ENCODE measurements at places on chromosomes 7 and 10.

GRCh38 chr7:92626281-92626809, 36.2 kb upstream of the FAM133B start:
- no peak for DNase-seq

- DNase-seq: no peak
These were observed 5.4 kb downstream of the TRDMT1 start for GRCh38 chr10:17196045-17196444.

DNA sequence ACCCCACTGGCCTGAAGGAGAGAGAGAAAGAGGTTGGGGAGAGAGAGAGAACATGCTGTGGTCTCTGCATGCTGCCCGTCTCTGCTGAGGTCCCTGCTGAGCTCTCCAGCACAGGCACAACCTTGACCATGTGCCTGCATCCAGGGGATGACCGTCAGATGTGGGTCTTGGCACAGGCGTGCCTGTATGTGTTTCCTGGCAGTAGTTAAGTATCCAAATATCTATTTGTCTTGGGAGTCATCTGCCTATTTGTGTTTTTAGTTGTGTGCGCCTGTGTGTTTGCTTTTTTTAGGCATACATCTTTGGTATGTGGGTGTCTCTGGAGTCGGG, 1.9 kb upstream of the UNC5B start:
- DNase-seq: no peak

DNA sequence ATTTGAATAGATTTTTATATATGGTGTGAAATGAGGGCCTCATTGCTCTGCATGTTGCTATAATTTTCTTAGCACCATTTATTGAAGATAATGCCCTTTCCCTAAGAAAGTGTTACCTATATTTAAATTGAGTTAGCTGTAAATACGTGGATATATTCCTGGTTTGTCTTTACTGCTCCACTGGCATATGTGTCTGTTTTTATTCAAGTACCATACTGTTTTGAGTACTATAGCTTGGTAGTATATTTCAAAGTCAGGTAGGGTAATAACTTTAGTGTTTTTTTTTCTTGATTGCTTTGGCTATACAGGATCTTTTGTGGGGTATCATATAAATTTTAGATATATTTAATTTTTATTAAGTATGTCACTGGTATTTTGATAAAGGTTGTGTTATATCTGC, 31.4 kb downstream of the ZNF273 start:
- no peak for DNase-seq

DNA sequence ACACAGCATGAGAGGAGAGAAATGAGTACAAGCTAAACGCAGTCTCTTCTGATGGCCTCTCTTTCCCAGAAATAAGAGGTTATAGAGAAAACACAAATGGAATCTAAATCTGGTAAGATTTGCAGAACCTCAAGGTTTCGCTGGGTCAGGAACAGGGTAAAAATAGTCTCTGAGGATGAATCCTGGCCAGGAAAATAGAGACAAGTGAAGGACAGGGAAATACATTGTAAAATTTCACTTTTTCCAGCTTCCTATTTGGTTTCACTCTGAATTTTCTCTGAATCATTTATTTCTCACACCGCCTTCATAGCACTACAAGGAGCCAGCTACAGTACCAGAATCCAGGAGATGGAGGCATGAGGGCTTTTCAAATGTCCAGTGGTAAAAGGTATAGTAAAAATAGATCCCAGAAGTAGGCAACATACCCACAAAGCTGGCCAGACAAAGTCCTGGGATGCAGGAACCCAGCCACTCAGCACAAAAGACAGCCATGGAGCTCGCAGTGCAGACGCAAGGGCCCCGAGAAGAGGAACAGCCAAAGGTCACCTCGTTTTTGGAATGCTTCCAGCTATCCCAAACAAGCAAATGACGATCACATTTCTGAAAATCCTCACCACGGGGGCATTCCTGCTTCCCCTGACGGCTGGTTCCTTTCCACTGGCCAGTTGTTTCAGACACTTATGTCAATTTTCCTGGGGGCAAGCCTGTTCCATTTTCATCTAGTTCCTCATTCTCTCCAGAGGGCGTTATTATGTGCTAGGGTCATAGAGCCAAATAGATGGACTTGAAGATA, 21.5 kb upstream of the IKZF1 start:
- no peak for DNase-seq

- DNase-seq: no peak
These were observed 673.7 kb downstream of the MAGI2 start for GRCh38 chr7:78779788-78780187.

GRCh38 chr10:84860855-84861254, 532.5 kb downstream of the CCSER2 start:
- no peak for DNase-seq

- no peak for DNase-seq
These were observed 98.0 kb downstream of the RALA start for GRCh38 chr7:39721345-39721744.

GRCh38 chr10:3484306-3485056, 300.5 kb downstream of the KLF6 start:
- peak; percentile 54 for DNase-seq

DNA sequence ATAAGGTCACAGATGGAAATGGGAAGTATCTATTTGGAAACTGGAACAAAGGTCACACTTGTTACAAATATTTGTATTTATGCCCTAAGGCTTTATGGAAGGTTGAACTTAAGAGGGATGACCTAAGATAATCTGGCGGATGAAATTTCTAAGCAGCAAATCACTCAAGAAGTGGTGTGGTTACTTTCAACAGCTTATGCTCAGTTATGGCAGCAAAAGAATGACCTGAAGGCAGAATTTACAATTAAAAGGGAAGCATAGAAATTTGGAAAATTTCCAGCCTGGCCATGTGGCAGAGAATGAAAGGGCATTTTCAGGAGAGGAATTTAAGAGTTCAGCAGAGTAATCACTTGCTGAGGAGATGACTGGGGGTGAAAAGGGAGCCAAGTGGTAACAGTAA, 95.8 kb upstream of the TNS3 start:
- DNase-seq: no peak

DNA sequence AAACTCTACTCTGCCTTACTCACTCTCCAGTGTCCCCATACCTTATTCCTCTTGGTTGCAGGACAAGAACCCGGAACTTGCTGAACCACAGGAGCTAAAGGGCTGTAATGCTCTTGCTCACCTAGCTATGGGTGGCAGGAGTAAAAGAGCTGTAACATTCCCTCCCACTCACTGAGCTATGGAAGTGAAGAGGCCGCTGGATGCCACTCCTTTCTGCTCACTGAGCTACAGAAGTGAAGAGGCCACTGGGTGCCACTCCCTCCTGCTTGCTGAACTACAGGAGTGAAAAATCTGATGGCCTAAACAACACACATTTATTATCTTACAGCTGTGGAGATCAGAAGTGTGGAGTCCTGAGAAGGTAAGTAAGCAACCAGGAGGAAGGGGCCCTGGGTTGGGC, 17.5 kb downstream of the MRPS24 start:
- DNase-seq: no peak

DNA sequence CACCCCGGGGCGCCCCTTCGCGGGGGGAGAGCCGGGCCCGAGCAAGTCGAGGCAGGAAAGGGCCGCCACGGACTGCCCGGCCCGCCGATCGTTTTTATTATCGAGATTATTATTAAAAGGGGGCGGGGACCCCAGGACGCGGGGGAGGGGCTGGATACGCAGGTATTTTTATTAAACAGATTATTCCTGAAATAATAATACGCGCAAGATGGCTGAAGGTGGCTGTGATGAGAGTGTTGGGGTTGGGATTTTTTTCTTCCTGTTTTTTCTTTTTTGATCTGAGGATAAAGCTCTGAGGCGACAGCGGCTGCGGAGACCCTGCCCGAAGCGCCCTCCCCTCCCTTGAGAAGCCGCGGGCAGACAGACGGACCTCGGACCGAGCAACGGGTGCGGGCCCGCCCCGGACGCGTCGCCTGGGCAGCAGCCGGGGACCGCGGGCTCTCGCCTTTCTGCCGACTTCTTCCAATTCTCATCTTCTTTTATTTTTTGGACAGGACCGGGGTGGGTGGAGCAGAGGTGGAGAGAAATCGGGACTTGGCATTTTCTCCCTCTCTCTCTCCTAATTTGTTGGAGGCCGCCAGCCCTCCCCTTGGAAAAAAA, 1.4 kb upstream of the TRIM8 start:
- peak; percentile 42 for DNase-seq

DNA sequence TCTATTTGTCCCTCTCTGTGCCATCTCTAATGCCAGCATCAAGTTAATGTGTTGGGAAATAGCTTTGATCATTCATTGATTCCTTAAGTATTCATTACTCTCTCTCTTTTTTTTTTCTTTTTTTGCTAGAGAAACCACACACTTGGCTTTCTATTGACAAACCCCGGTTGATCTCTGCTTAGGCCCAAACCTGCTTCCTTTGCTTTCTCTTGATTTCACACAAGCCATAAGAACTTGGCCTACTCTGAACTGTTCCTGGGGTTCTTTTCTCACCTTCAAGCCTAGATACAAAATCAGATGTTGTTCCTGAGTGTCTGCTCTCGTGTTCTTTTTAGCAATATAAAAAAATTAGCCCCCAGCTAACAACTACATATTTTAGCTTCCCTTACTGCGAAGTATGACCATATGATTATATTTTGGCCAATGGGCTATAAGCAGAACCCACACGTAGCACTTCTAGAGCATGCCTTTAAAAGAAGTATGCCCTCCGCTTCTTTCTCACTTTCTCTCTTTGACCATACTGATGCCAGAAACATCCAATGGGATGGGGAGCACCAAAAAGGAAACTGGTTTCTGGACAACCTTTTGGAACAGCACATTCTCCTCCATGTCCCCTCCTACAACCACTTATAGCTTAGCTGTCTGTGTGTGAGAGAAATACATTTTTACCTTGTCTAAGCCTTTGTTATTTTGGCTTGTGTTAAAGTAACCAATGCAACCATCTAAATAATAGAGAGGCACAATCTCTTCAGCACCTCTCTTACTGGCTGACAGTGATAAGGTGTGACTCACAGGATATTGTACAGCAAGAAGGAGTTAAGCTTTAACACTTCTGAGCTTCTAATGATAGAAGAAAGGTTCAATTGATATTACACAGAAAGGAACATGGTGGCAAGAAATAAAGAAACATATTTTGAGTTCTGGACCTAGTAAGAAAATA, 96.6 kb upstream of the LRRN3 start:
- no peak for DNase-seq

DNA sequence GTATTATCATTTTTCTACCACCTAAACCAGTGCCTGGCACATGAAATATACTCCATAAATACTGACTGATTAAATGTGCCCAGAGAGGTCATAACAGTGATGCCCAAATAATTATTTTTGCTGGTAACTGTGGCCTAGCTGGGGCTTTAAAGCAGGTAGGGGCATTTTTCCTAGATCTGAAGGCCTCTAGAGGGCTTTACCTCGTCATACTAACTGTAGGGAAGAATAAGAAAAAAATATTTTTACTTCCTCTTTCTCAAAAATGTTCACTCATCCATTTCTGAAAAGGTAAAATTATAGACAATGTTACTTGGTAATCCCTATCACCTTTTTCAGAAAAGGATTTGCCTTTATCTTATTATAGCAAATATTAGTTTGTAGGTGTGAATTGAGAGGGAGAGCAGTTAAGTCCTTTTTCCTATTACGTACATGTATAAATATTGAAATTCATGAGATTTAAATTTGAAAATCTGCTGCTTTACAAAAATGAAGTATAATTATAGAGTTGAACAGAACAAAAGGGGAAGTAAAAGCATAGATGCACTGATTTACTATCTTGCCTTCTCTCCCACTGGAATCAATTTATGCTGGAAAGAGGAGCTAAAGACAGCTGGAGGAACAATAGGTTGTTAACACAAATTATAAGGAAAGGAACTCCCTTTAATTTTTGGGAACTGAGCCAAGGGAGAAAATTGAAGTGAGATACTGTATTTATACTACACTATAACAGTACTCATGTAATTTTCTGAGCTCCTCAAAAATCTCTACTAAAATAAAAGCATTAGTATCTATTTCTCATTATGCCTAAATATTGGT, 71.5 kb upstream of the NOBOX start:
- no peak for DNase-seq

DNA sequence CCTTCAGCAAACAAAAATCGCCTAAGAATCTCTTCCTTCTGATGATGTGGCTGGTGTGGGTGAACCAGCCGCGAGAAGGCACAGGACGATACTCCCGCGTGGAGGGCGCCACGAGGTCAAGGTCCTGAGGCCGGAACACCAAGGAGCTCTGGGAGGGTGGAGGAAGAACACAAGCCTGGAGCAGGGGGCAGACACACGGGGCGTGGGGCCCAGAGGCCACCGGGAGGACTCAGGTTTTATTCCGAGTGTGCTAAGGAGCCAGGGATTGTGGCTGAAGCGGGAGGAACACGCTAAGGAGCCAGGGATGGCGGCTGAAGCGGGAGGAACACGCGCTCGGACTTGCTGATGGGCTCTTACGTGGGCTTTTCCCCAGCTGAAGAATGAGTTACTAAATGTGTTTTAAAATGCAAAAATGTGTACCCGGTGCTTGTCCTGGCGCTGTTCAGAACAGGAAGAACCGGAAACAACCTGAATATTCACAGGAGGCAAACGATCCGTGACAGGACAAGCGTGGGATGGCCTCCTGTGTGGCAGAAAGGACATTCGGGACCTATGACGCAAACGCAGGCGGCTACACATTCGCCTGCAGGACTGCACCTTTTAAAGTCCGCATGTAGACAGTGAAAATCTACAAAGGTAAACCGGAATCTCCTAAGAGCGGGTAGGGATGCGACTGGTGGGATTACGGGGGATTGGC, 64.0 kb downstream of the MAD1L1 start:
- no peak for DNase-seq

GRCh38 chr7:48130658-48131108, 40.6 kb upstream of the ABCA13 start:
- peak; percentile 35 for DNase-seq

DNA sequence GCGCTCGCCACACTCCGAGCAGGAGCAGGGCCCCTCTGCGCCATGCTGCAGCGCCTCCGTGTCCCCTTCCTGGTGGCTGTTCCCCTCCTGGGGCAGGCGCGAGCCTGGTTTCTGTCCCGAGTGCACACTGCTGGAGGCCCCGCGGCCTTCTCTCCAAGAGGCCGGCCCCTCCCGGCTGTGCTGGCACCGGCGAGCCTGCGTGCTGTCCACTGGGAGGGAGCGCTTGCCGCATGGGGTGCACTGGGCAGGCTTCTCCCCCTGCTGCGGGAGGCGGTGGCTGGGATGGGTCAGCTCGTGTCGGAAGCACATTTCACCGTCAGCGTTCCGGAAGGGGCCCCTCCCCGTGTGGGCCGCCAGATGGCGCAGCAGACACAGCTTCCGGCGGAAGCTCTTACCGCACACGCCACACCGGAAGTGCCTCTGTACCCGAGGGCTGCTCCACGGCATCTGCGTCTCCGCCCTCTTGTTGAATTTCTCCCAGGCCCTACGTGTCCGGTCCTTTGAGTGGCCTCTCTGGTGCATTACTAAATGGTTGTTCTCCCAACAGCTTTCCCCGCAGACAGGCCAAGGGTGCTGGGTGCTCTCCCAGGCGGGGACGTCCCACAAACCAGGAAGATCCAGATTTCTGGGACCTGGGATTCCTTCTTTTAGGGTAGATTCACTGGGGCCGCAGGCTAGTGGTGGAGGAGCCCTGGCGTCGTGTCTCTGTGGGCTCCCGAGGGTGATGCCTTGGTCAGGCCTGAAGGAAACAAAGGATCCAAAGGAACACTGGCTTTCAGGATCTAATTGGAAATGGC, 18.7 kb downstream of the ZNF786 start:
- DNase-seq: no peak

Measured in fibroblast of skin of left quadriceps (primary cell).